DMS79 (cell line): ENCODE measurements at places on chromosomes 6 and 20.

GRCh38 chr6:28580475-28580874, 54.8 kb downstream of the GPX5 start:
- DNase-seq, result no peak

- DNase-seq, result no peak
Measured at GRCh38 chr6:117393045-117393444, 32.7 kb downstream of the ROS1 start.

- DNase-seq, result peak; percentile 88
Measured at GRCh38 chr6:158060455-158061360, 79.0 kb downstream of the SYNJ2 start.

DNA sequence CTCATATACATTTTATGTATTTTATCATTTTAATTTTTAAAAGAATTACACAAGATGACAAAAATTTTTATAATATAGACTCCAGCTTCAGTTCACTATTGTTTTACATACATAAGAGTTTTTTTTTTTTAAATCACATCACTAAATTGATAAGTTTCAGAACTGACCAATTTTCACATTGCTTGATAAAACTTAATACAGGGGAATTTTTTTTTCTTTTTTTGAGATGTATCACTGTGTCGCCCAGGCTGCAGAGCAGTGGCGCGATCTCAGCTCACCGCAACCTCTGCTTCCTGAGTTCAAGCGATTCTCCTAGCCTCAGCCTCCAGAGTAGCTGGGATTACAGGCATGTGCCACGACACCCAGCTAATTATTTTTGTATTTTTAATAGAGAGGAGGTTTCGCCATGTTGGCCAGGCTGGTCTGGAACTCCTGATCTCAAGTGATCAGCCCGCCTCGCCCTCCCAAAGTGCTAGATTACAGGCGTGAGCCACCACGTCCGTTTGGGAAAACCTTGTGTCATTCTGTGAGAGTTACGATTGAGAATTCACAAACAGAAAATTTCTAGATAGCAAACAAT, 36.6 kb upstream of the BTN3A2 start:
- no peak for DNase-seq

DNA sequence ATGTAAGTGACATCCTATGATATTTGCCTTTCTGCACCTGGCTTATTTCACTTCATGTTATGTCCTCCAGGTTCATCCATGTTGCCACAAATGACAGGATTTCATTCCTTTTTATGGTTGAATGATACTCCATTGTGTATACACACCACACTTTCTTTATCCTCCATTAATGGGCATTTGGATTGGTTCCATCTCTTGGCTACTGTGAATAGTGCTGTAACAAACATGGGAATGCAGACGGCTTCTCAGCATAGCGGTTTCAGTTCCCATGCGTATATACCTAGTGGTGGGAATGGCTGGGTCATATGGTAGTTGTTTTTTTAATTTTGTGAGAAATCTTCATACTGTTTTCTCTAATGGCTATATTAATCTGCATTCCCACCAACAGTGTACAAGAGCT, 14.8 kb downstream of the MTHFD1L start:
- DNase-seq, result no peak

- no peak for DNase-seq
Measured at GRCh38 chr20:48164566-48165400, 379.5 kb upstream of the SULF2 start.

DNA sequence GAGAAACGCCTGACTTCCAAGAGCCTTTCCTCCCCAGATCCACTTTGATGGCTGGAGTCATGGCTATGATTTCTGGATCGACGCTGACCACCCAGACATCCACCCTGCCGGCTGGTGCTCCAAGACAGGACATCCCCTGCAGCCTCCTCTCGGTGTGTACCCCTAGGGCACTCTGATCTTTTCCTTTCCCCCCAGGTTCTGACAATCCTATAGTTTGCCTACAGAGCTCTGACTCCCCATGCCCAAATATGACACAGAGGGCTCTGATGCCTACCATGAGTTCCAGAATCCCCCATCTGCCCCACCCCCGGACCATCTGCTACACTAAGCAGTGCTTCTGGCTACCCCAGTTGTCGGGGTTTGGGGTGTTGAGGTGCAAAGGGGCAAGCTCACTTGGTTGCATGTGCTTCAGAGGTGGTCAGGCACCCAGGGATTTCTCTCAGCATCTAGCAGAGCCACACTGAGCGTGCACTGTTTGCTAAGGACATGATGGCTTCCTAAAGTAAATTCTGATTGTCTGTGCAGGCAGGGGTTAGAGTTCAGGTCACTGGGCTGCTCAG, 24.0 kb upstream of the SGK2 start:
- no peak for DNase-seq
